AG09309 (cell line): ENCODE measurements at places on chromosomes 11 and 22.

DNA sequence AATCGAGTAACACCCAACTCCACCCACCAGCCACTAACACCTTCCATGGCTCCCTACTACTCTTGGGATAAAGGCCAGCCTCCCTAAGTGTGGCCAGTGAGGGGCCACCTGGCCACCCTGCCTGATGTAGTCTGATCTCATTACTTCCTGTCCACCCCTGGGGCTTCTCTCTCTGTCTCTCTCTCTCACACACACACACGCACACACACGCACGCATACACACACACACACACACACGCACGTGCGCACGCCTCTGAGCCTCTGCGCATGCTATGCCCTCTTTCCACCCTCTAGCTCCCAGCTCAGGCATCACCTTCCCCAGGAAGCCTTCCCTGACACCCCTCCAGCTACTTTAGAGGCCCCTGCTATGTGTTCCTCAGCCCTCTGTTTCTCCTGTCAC, 3.9 kb downstream of the MFNG start:
- no peak for DNase-seq

GRCh38 chr22:27476729-27477128, 324.8 kb downstream of the MN1 start:
- no peak for DNase-seq

GRCh38 chr11:69121021-69121420, 34.7 kb upstream of the SMIM38 start:
- DNase-seq: no peak

DNA sequence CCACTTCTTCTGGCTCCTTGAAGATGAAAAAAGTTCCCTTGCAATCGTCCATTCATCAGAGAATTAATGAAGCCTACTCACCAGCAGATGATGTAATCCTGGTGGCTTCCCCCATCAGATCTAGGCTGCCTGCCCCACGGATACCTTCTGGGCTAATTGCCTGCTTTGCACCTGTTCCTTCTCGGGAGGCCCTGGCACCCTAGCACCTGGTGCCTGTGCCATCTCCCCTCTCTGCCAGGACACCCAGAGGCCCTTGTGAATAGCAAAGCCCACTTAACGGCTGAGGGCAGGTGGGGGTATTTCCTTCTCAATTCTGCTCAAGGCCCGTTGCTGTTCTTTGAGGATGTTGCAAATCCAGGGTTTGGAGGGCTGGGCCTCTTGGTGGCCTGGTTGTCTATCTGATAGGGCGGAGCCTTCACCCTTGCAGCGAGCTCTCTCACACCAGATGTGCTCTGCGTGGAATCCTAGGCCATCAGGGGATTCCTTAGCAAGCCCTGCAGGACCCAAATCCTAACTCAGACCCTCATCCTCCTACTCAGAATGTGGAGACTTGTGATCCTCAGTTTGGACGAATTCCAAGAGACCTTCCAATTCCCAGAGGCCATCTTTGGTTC, at the start of gene LMO2:
Gene LMO2 (minus strand): TSS at position 363 of the 614 bp plus-strand sequence. CDS start 22,360 bp downstream, outside the sequence.
- DNase-seq: no peak

GRCh38 chr11:108343714-108344113, 120.8 kb downstream of the ATM start:
- DNase-seq: no peak

- DNase-seq: no peak
Measured at GRCh38 chr11:46984987-46985386, 48.4 kb downstream of the CSTPP1 start.

DNA sequence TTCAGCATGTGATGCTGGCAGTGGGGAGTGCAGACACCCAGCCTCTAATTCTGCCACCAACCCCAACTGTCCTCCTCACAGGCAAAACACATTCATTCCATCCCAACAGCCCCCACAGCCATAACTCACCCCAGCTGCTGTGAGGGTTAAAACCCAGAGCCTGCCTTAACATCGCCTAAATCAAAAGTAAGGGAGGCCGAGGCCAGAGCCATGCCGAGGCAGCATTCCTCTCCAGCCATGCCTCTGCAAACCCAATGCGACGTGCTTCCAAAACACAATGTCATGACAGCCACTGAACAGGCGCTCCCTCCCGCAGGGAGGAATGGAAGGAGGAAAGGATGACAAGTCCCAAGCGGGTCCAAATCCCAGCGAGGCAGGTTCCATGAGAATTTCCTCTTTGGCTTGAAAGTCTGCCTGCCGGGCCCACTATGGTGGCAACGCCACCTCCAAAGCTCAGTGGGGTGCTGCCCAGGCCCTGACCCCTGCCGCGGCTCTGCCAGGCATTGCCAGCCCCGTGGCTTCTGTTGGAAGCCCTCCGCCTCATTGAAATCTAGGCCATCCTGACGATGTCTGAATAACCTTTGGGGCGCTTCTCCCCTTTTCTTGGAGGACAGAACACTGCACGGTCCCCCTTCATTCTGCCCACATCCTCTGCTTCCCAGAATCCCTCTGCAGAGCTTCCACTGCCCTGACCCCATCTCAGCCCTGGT, 472.3 kb downstream of the BRD1 start:
- DNase-seq: no peak

GRCh38 chr22:26587991-26588613, 1.8 kb downstream of the TPST2 start:
- no peak for DNase-seq

DNA sequence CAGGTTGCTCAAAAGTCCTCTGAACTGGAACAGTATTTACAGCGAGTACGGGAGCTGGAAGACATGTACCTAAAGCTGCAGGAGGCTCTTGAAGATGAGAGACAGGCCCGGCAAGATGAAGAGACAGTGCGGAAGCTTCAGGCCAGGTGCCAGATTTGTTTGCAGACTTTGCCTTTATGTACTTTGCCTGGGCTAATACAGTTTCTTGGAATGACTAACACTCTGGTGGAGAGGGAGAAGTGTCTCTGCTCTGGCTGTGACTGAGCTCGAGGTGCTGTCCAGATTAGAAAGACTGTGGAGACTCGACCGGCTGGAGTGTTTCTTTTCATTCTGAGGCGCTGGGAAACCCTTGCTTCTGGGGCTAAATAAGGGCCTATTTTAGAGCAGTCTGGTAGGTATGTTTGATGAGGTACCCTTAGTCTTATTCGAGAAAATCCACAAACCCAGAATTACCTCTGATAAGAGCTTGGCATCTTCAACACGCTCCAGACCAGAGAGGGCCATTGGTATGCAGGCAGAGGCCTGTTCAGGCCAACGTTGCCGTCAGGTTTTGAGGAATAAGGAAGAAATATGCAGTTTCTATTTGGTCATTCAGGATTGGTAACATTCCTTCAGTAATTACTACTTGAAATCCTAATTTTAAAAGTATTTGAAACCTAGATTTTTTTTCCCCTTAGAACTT, 76.5 kb downstream of the SWAP70 start:
- DNase-seq: no peak

- DNase-seq: no peak
Measured at GRCh38 chr11:56543157-56543556, at the start of gene OR5M11. OR5M11 (minus strand) TSS chr11:56543257; CDS start chr11:56543257, 0 bp downstream.

- no peak for DNase-seq
Measured at GRCh38 chr11:116792869-116793771, 1.4 kb upstream of the APOA5 start.

DNA sequence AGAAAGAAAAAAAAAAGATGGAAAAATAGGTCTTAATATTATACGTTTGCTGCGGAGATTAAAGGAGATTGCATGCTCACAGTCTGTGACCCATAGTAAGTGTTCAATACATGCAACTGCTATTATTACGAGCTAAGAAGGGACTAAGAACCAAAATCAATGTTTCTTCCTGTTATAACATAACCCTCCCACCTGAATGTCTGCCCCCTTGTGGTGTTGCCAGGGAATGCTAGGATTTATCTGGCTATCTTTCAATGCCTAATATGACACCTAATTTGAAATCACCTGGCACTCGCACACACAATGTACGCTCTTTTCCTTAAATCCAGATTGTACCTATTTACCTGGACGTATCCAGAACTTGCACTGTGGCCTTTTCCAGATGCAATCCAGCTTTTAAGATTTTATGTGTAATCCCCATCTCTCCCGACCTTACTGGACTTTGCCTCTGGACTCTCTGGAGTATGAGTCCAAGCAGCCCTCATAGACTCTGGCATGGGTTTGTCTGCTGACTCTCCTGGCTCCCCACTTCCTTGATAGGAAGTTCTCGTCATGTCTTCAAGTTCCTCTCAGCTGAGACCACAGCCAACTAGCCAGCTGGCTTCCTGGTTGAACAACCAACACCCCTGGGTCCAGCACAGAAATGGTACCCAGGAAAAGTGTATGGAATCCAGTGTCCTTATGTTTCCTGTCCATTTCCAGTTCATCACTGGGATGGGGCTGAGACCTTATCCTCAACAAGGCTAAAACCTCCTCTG, 151.5 kb downstream of the CCDC34 start:
- DNase-seq: no peak

DNA sequence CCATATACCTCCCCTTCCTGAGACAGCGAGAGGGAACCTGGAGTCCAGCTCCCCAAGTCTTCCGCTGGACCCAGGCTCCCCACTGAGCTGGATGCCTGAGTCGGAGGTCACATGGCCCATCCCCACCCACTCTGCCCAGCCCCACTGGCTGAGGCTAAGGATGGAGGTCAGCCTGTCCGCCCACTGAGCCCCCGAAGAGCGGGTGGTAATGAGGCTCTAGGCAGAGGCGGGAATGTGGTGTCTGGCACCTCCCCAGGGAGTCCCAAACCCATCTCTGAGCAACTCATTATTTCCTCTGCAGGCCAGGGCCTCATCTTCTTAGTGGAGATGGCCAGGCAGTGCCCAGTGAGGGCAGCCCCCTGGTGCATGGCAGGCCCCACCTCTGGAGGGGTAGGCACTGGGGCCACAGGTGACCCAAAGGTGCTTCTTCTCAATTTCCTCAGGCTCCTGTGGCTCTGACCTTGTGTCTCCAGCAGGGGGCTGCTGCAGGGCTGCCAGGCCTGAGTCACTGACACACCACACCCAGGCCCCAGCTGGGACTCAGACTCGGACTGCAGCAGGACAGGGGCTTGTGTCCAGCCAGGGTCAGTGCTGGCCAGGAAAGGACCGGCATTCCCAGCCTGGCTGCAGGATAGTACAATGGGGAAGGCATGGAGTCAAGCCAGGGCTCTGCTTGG, 10.2 kb upstream of the PDE2A start:
- DNase-seq: no peak

DNA sequence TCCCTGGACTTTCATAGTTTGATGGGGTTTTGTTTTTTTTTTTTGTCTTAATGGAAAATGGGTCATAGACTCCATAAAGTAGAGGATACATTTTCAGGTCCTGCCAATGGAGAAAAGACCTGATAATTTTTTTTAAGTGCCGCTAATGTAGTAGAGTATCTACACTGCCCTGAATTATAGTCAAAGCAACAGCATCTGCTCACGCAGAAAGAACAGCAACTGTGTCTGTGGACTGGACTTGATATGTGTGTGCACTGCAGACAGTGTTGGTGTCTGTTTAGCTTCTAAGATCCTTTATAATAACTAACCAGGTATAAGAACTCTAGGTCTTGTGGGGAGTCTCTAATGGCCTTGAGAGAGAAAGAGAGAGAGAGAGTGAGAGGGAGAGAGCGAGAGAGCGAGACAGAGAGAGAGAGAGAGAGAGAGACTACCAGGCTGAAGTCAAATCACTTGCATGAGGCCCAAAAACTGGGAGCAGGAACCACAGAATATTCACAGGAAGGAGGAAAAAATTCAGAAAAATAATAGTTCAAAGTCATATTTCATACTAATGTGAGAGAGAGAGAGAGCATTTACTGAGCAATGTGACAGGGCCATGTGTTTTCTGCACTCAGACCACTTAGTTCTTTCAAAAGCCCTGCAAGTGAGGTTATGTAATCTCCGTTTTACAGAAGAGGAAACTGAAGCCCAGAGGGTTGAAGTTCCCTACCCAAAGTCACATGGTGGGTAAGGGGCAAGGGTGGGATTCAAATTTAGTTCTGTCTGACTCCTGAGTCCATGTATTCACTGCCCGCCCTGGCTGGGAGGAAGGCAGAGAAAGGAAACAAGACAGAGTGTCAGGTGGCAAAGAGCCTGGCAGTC, 8.6 kb upstream of the MIAT start:
- DNase-seq: no peak

- DNase-seq: peak; percentile 86
Measured at GRCh38 chr11:65900125-65900898, at the start of gene FOSL1. FOSL1 (minus strand) TSS chr11:65900388; CDS start chr11:65900339, 49 bp downstream.

DNA sequence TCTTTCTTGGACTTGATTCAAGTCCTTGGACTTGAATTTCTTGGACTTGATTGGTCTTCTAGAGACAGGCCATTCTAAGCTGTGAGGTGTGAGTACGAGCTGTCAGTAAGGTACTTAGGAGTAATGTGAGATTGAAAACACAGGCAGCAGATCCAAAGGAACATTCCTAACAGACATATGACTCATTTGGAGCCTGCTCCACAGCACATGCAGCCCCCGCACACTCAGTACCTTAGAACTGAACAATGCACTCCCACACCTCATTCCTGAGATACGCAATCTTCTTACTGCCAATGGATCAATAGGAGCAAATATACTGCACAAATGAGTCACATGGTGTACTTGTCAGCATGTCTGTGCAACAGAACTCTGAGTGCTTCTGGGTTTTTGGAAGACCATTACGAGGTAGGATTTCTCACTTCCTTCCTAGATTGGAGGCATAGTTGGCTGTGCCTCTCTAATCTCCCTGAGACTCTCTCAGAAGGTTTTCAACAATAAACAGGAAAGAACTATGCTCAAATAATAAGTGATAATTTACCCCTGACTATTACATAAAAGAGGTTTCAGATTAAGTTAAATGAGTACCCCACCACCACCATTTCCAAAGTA, 243.1 kb downstream of the KCNA4 start:
- no peak for DNase-seq

DNA sequence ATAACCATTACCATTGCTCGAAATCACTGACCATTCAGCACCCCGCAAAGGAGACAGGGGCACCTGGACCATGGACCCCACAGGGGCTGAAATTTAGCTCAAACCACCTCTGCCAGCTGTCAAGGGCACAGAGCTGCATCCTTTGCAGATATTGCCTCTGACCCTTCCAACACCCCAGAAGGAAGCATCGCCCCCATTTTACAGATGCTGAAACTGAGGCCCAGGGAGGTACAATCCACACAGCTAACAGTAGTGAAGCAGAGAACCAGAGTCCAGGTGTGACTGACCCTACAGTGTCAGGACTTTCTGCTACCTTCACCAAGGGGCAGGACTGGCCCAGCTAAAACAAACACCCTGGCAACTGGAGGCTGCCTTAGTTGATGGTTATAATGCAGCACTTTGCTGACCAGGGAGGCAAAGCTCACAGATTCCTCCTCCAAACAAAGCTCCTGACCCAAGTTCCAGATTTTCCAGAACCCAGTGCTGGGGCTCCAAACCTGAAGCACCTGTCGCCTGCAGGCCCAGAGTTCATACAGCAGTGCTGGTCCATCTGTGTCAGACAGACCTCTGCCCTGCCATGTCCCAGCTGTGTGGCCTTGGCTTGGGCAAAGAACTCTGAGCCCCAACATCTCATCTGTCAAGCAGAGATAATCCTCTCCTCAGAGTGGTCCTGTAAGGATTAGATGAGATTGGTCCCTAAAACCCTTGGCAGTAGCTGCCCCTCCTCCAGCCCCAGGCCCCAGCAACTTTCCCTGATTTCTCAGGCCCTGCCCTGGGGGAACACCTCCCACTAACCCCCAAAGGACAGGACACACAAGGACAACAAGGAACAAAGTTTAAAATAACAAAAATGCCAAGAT, 15.2 kb upstream of the ARAP1 start:
- DNase-seq: no peak
